ENCODE measurements at places on chromosomes 3 and 15. TPM values are rescaled to one million over a fixed set of nuclear protein-coding genes. Genes with fewer than 3 reads are reported as not detected.

Gene ANKUB1
- not detected for total RNA-seq

Gene C3orf22
- total RNA-seq: not detected

- peak; percentile 47 for DNase-seq
Observed at GRCh38 chr3:128698211-128699047, 27.6 kb upstream of the RAB7A start.

- DNase-seq: no peak
Observed at GRCh38 chr3:32460031-32460749, 42.5 kb downstream of the CMTM6 start.

- no peak for DNase-seq
Observed at GRCh38 chr3:113620091-113620490, 76.4 kb downstream of the USF3 start.

DNA sequence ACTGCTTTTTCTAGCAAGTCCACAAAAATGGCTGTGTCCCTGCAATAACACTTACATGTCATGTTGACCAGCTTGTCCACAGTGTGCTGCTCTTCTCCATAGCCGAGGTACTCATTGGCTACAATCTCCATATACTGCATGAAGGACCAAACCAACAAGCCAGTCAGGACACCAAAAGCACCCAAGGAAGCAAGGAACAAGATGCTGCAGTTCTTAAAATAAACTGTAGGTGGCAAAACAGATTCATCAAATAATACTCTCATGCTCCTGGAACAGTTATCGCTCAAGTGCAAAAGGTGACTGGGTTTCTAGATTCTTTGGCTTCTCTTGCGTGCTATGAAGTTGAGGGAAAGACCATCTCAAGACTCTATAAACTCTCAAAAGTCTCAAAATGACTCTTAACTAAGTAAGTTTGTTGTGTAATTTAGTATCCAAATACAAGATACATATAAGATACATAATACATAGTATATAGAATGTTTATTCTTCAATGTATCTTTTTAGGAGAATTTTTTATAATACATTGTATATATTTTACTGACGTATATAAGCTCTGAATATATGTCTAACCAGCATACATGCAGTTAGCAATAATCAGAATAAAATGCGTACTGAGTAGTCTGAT lies 57.0 kb downstream of the NEK10 start:
- DNase-seq: no peak

DNA sequence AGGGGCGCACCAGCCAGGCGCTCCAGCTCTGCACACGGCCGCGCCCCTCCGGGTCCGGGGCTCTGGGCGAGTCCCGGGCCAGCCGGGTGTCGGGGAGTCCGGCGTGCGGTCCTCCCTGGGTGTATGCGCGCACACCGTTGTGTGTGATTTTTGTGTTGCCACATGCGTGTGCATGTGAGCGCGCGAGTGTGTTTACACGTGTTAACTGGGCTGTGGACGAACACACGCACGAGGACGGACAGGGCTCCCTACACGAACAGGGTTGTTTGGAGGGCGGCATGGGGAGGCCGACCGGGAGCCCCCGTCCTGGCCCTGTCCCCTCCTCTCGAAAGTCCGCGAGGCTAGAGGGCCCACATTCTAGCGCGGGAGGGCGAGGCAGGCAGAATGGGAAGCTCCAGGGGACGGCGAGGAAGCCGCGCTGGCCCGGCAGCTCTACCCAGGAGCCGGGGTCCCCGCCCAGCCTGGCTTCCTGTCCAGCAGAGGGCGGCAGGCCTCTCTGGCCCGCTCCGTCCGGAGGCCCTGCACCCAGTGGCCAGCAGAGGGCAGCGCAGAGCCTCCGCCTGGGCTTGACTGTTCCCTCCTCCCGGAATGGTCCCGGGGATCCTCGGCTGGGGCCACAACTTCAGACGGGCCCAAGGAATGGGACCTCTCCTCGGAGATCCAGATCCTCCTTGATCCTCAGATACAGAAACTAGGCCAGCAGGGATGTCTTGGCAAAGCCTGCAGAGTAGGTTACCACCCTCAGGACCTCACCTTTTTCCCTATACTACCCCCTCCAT lies 611 bp upstream of the LINGO1 start:
- peak; percentile 90 for DNase-seq

DNA sequence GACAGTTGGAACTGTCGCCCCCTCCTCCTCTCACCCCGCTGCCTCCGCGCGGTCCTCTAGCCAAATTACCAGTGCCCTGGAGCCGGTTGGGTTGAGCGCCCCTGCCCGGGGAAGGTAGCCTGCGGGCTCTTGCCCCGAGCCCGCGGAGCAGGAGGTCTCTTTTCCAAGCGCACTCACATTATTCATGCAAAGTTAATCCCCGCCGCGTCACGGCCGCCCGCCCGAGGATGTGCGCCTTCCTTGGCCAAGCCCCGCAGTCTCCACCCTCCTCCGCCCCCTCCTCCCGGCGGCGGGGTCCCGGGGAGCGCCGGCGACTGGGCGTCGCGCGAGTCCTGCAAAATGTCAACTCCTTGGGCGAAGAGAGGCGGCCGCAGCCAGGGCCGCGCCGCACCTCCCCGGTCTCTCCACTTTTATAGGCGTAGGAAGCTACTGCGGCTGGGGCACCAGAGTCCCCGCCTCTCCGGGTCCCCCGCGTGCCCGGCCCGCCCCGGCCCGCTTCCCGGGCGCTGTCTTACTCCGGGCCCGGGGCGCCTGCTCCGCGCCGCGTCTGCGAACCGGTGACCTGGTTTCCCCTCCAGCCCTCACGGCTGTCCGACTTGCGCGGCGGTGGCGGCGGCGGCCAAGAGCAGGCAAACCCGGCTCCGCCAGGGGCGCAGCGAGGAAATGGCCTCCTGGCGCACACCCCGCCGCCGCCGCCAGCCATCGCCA lies at the start of gene THRB:
THRB (minus strand) TSS at position 233 of the 708 bp plus-strand sequence.
- DNase-seq: peak; percentile 39
